Naive B cell (primary cell): ENCODE measurements at places on chromosomes 16 and 17. TPM values are rescaled to one million over a fixed set of nuclear protein-coding genes. Genes with fewer than 3 reads are reported as not detected.

- no peak for DNase-seq
- peaks cover 6% of the 10 kb centered on the region for H3K4me1 ChIP-seq
- no peaks in the 10 kb centered on the region for H3K36me3 ChIP-seq
- H3K27me3 ChIP-seq: peaks cover 21% of the 10 kb centered on the region
These were observed 1.1 kb downstream of the PRSS22 start for GRCh38 chr16:2856686-2857450.

- peaks cover 3% of the 10 kb centered on the region for H3K27me3 ChIP-seq
- peaks cover 62% of the 10 kb centered on the region for H3K4me1 ChIP-seq
- H3K4me3 ChIP-seq: peak overlapping the region; percentile 100
- no peak for DNase-seq
- no peaks in the 10 kb centered on the region for H3K36me3 ChIP-seq
- peak overlapping the region; percentile 98 for H3K27ac ChIP-seq
These were observed 1.7 kb downstream of the KANSL1 start for GRCh38 chr17:46191322-46192188.

- DNase-seq: no peak
- no peak overlapping the region for H3K27ac ChIP-seq
- no peak overlapping the region for H3K4me3 ChIP-seq
- peaks cover 34% of the 10 kb centered on the region for H3K27me3 ChIP-seq
- no peaks in the 10 kb centered on the region for H3K36me3 ChIP-seq
- H3K4me1 ChIP-seq: no peaks in the 10 kb centered on the region
These were observed 37.7 kb downstream of the DNAH2 start for GRCh38 chr17:7755095-7755890.

- no peaks in the 10 kb centered on the region for H3K36me3 ChIP-seq
- no peaks in the 10 kb centered on the region for H3K27me3 ChIP-seq
- DNase-seq: no peak
- no peak overlapping the region for H3K4me3 ChIP-seq
- H3K4me1 ChIP-seq: no peaks in the 10 kb centered on the region
- H3K27ac ChIP-seq: no peak overlapping the region
These were observed 656.5 kb upstream of the SALL1 start for GRCh38 chr16:51807551-51807950.

- H3K27ac ChIP-seq: no peak overlapping the region
- no peak for DNase-seq
- H3K4me3 ChIP-seq: no peak overlapping the region
- peaks cover 77% of the 10 kb centered on the region for H3K27me3 ChIP-seq
These were observed 9.5 kb downstream of the UTS2R start for GRCh38 chr17:82380860-82381702.

- H3K27me3 ChIP-seq: no peaks in the 10 kb centered on the region
- peaks cover 11% of the 10 kb centered on the region for H3K36me3 ChIP-seq
These were observed 45.4 kb upstream of the ARL4D start for GRCh38 chr17:43353393-43353792.

- DNase-seq: no peak
- no peaks in the 10 kb centered on the region for H3K4me1 ChIP-seq
- no peaks in the 10 kb centered on the region for H3K27me3 ChIP-seq
- H3K36me3 ChIP-seq: no peaks in the 10 kb centered on the region
- H3K27ac ChIP-seq: no peak overlapping the region
- no peak overlapping the region for H3K4me3 ChIP-seq
These were observed 208.2 kb downstream of the C16orf78 start for GRCh38 chr16:49581630-49582298.

- DNase-seq: no peak
- no peaks in the 10 kb centered on the region for H3K27me3 ChIP-seq
- H3K4me1 ChIP-seq: peaks cover 11% of the 10 kb centered on the region
- no peak overlapping the region for H3K4me3 ChIP-seq
- H3K27ac ChIP-seq: no peak overlapping the region
These were observed 30.8 kb downstream of the C16orf54 start for GRCh38 chr16:29714972-29715371.

DNA sequence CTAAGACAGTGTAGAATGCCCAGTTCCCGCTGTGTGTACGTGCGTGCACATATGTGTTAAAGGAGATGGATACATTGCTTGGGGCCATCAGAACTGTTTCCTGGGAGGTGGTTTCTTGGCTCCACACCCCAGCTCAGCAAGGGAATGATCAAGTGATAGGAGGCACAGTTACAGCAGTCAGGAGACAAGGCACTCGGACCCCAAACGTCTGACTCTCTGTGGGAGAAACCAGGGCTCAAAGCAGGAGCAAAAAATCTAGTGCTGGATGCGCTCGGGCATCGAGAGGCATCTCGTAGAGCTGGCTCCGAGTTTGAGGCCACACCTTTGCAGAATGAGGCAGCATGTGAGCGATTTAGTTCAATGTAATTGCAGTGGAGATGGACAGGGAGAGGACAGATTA, 71.9 kb downstream of the RBBP6 start:
- no peak for DNase-seq
- H3K27me3 ChIP-seq: peaks cover 47% of the 10 kb centered on the region
- peak overlapping the region; percentile 75 for H3K4me3 ChIP-seq
- H3K36me3 ChIP-seq: no peaks in the 10 kb centered on the region
- peaks cover 13% of the 10 kb centered on the region for H3K4me1 ChIP-seq

- H3K4me1 ChIP-seq: peaks cover 20% of the 10 kb centered on the region
- H3K27ac ChIP-seq: no peak overlapping the region
- no peaks in the 10 kb centered on the region for H3K36me3 ChIP-seq
- H3K27me3 ChIP-seq: peaks cover 66% of the 10 kb centered on the region
These were observed 814 bp upstream of the CDH3 start for GRCh38 chr16:68644296-68644695.

GRCh38 chr16:401468-402348, at the start of gene DECR2:
TSS of gene DECR2 (plus strand) at chr16:401885. CDS start at chr16:401964, 79 bp downstream.
- no peaks in the 10 kb centered on the region for H3K27me3 ChIP-seq
- peak within 1 kb of the TSS; percentile 99 for H3K27ac ChIP-seq
- peak; percentile 92 for DNase-seq
- H3K4me1 ChIP-seq: peaks cover 12% of the 10 kb centered on the region

- no peak for DNase-seq
- no peaks in the 10 kb centered on the region for H3K27me3 ChIP-seq
- H3K4me1 ChIP-seq: peaks cover 24% of the 10 kb centered on the region
- no peak overlapping the region for H3K4me3 ChIP-seq
- peak overlapping the region; percentile 61 for H3K27ac ChIP-seq
- no peaks in the 10 kb centered on the region for H3K36me3 ChIP-seq
These were observed 26.6 kb downstream of the C16orf74 start for GRCh38 chr16:85724126-85724879.

DNA sequence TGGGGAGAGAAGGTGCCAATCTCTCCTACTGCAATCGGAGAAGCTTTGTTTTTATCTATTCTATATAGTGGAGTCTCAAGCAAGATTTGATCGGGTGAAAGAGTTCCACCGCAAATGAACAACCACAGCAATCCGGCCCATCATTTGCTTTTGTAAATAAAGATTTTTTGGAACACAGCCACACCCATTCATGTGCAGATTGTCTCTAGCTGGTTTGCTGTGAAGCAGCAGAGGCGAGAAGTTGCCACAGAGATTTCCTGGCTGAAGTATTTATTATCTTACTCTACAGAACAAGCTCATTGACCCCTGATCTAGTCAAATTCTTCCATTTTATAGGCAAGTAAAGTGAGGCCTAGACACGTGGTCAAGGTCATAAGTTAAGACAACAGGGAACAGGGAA, 195.5 kb upstream of the TNRC6C start:
- H3K4me3 ChIP-seq: no peak overlapping the region
- no peak overlapping the region for H3K27ac ChIP-seq

GRCh38 chr16:80058214-80058613, 457.7 kb upstream of the MAF start:
- H3K4me3 ChIP-seq: no peak overlapping the region
- no peak overlapping the region for H3K27ac ChIP-seq
- H3K36me3 ChIP-seq: no peaks in the 10 kb centered on the region
- no peak for DNase-seq
- no peaks in the 10 kb centered on the region for H3K4me1 ChIP-seq

DNA sequence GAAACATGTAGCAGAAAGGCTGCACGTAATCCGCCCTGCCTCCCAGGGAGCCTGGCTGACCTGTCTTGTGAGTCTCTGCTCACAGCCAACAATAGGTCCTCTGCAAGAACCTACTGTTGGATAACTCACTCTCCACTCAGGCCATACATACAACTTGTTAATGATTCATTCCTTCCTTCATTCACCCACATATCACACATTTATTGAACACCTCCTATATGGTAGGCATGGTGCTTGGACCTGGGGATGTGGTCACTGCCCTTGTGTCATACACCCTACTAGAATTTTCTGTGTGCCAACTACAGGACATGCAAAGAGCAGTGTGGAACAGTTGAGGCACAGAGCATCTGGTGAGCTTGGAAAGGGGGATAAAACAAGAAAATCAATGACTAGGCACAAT, 28.1 kb upstream of the HNF1B start:
- peak overlapping the region; percentile 57 for H3K27ac ChIP-seq
- peaks cover 13% of the 10 kb centered on the region for H3K4me1 ChIP-seq

- no peak overlapping the region for H3K27ac ChIP-seq
- peaks cover 28% of the 10 kb centered on the region for H3K4me1 ChIP-seq
- H3K36me3 ChIP-seq: peaks cover under 1% of the 10 kb centered on the region
- DNase-seq: no peak
These were observed 1.4 kb upstream of the CPPED1 start for GRCh38 chr16:12805066-12805465.

DNA sequence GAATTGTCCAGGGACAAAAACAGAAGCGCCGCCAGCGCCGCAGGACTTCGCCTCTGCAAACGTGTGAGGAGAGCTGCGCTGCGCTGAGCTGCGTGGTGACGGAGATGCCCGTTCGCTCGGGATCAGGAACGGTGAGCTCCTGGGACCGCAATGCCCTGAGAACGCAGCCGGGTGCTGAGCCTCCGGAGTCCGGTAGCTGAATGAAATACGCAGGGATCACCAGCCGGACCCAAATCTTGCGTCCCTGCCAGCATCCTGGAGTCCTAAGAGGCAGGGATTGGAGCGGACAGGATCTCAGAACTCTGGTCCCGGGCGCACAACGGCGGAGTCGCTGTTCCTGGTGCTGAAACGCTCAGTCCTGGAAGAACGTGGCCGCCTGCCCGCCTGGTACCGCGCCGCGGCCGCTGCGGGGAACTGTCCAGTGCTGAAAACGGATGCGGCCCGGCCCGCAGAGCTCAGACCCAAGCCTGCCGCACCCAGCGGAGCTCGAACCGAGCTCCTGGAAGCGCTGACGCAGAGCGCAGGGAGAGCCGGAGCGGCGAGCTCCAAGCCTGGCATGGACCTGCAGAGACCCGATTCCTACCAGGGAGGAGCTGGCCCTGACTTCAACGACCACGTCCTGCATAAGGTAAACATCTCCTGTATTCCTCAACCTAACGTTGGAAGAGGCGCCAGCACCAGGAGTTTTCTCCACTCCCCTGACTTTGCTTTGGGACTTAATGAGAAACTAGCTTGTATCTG, 41.5 kb downstream of the CD300LF start:
- peaks cover 8% of the 10 kb centered on the region for H3K36me3 ChIP-seq
- H3K4me3 ChIP-seq: no peak overlapping the region
- no peak overlapping the region for H3K27ac ChIP-seq
- peaks cover 53% of the 10 kb centered on the region for H3K27me3 ChIP-seq
- peak; percentile 50 for DNase-seq
- H3K4me1 ChIP-seq: peaks cover 10% of the 10 kb centered on the region

- H3K4me1 ChIP-seq: no peaks in the 10 kb centered on the region
- no peak overlapping the region for H3K27ac ChIP-seq
- no peaks in the 10 kb centered on the region for H3K27me3 ChIP-seq
- DNase-seq: no peak
- no peak overlapping the region for H3K4me3 ChIP-seq
- peaks cover 25% of the 10 kb centered on the region for H3K36me3 ChIP-seq
These were observed 16.9 kb downstream of the PSMD3 start for GRCh38 chr17:39997543-39997942.

GRCh38 chr17:48310748-48311213, 119.2 kb downstream of the SKAP1 start:
- peaks cover 6% of the 10 kb centered on the region for H3K4me1 ChIP-seq
- no peak for DNase-seq
- H3K36me3 ChIP-seq: peaks cover 4% of the 10 kb centered on the region
- H3K27me3 ChIP-seq: peaks cover 6% of the 10 kb centered on the region
- H3K4me3 ChIP-seq: no peak overlapping the region
- no peak overlapping the region for H3K27ac ChIP-seq

DNA sequence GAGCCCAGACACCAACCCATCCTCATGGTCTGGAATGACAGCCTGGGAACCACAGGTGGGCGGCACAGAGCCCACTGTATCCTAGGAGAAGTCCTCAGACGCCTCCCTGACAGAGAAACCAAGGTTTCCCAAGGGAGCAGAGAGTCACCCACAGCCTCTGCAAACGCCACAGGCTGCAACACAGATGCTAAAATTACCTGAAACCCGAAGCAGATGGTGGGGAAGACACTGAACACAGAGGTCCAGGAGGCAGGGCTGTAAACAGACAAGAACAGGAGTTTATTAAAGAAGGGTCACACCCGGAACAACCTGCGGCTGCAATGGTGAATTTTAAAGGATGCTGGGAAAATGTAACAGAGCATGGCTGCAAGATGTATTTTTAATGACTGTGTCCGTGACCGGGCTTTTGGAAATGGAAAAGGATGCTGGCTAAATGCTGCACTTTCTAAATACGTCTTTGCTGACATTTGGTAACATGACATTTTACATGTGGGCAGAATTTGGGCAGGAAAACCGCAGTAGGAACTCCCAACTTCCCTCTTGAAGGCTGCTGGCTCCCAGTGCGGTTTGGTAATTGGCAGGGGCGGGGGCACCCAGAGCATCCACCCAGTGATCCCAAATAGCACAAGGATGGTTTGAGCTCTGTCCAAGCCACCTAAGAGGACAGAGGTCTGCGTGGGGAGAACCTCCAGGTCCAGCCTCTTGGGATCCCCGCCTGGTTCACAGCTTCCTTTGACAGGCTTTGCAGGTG, 13.1 kb downstream of the SLC38A8 start:
- peaks cover 56% of the 10 kb centered on the region for H3K27me3 ChIP-seq
- no peak overlapping the region for H3K27ac ChIP-seq
- no peak overlapping the region for H3K4me3 ChIP-seq

DNA sequence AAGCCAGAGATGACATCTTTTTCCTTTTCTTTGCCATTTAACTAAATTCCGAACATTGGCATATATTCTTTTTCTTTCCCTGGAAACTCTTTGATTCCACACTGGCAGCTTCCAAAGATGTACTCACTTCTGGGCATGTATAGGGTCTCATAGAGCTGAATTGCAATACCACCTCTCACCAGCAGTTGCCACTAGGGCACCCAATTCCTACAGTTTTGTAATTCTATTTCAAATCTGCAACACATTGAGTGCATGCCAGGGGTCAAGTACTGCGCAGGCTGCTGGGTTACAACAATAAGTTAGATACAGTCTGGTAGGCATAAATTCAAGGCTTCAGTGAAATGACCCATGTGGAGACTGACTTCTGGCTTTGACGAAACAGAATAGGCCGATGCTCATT, 208.8 kb upstream of the NLRP1 start:
- no peak for DNase-seq
- peaks cover 14% of the 10 kb centered on the region for H3K36me3 ChIP-seq
- no peak overlapping the region for H3K27ac ChIP-seq
- H3K4me3 ChIP-seq: no peak overlapping the region

- DNase-seq: no peak
- H3K4me3 ChIP-seq: peak overlapping the region; percentile 58
- peaks cover 20% of the 10 kb centered on the region for H3K36me3 ChIP-seq
- H3K4me1 ChIP-seq: no peaks in the 10 kb centered on the region
These were observed 48.5 kb downstream of the B9D1 start for GRCh38 chr17:19313746-19314651.

GRCh38 chr17:10166176-10166935, 32.0 kb downstream of the GAS7 start:
- H3K36me3 ChIP-seq: no peaks in the 10 kb centered on the region
- H3K27me3 ChIP-seq: no peaks in the 10 kb centered on the region
- peaks cover 33% of the 10 kb centered on the region for H3K4me1 ChIP-seq
- H3K4me3 ChIP-seq: no peak overlapping the region

The ARL5C gene
- not detected for polyA plus RNA-seq

The CA4 gene
- not detected for polyA plus RNA-seq

The ATP1B2 gene
- polyA plus RNA-seq: not detected

The QRICH2 gene
- not detected for polyA plus RNA-seq

The HS3ST6 gene
- polyA plus RNA-seq: not detected

The C17orf50 gene
- not detected for polyA plus RNA-seq

The PIK3R5 gene
- polyA plus RNA-seq: 10.0 TPM

The ZSCAN10 gene
- polyA plus RNA-seq: not detected
